ENCODE measurements at places on chromosomes 3 and 15.

- no peak for DNase-seq
Observed at GRCh38 chr3:66255865-66256264, 35.1 kb downstream of the SLC25A26 start.

DNA sequence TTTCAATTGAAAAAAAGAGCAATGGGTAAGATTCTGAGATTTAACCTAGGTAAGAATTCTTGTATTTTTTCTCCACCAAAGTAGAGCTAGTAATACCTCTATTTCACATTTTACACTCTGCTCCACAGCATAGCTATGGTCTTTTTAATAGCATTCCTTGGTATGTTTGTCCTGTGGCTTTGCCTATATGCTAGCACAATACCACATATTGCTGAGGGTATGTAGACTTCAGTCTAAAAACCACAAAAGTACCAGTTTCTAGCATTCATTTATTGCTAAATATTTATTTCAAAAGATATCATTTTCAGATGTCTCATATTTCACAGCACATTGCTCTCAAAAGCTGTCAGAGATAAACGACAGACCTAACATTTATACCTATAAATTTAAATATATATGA, 18.2 kb upstream of the EOGT start:
- no peak for DNase-seq

GRCh38 chr3:146524961-146525360, 19.4 kb downstream of the PLSCR1 start:
- DNase-seq, result no peak

- DNase-seq, result no peak
Observed at GRCh38 chr15:41928637-41929620, 35.1 kb upstream of the SPTBN5 start.

- no peak for DNase-seq
Observed at GRCh38 chr3:71061581-71061980, 521.9 kb downstream of the FOXP1 start.

GRCh38 chr3:42557854-42558253, 23.9 kb downstream of the SEC22C start:
- no peak for DNase-seq

GRCh38 chr3:78281381-78281780, 1241.5 kb downstream of the ROBO2 start:
- DNase-seq, result no peak

GRCh38 chr3:120908795-120909601, 993 bp downstream of the STXBP5L start:
- no peak for DNase-seq

DNA sequence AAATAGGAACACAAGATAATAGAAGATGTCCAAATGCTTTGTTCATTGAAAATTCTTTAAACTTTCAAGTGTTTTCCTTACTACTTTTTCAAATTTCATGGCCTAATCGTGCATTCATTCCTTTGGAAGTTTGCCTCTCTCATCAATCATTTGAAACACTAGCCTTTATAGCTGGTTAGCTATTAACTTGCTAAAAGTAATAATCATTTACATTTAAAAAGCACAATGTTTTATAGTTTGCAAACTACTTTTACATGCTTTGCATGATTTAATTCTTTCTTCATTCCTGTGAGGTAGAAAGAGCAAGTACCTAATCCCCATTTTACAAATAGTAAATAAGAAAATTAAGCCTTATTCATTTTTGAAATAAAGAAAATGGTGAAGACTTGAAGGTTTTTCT, 137.4 kb upstream of the SLC7A14 start:
- DNase-seq, result no peak

DNA sequence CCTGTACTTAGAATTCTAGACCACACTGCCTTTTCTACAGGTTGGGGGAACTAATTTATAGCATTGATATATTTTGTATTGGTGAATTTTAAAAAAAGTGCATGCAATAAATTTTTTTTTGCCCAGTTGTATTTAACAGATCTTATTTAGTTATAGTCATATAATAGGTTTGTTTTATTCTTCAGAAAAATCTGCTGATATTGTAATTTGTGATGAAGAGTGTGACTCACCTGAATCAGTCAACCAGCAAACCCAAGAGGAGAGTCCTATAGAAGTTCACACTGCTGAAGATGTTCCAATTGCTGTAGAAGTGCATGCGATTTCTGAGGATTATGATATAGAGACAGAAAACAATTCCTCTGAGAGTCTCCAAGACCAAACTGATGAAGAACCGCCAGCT, 10.3 kb downstream of the ZNF639 start:
- DNase-seq, result no peak

DNA sequence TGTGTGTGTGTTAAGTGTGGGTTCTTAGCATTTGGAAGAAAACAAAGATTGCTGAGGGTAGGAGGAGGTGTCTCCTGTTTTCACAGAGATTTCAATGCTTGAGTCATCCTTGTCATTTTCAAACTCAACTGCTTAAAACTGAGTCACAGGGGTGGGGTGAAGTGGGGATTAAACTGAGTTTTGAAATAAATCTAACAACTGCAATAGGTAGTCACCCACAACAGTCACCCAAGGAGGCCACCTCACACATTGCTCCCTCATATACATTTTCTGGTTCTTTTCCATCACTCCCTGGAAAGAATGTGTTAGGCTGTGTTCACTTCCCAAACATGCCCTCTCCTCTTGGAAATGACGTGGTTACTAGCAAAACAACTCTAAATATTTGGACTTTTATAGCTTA, 187.7 kb upstream of the CMC1 start:
- no peak for DNase-seq

DNA sequence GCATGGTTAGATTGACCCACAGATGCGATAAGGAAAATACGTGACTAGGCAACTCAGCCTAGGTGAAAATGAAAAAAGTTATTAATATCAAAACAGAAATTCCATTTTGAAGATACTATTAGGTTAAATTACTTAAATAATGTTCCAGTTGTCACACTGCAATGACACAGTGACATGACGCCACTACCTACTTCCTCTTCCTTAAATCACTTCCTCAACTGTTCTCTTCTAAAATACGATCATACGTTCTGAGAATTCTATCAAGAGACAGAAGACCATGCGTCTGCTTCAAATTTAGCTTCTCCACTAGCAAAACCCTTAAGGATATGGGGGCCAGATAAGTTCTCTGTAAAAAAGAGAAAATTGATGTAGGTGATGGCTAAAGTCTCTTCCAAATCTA, 18.2 kb downstream of the CMTM6 start:
- DNase-seq, result no peak

- DNase-seq, result no peak
Observed at GRCh38 chr15:96088650-96089049, 241.8 kb upstream of the NR2F2 start.

GRCh38 chr3:4425707-4426106, 41.4 kb downstream of the SUMF1 start:
- DNase-seq, result no peak

GRCh38 chr3:115347737-115348136, 200.6 kb upstream of the ZBTB20 start:
- no peak for DNase-seq

DNA sequence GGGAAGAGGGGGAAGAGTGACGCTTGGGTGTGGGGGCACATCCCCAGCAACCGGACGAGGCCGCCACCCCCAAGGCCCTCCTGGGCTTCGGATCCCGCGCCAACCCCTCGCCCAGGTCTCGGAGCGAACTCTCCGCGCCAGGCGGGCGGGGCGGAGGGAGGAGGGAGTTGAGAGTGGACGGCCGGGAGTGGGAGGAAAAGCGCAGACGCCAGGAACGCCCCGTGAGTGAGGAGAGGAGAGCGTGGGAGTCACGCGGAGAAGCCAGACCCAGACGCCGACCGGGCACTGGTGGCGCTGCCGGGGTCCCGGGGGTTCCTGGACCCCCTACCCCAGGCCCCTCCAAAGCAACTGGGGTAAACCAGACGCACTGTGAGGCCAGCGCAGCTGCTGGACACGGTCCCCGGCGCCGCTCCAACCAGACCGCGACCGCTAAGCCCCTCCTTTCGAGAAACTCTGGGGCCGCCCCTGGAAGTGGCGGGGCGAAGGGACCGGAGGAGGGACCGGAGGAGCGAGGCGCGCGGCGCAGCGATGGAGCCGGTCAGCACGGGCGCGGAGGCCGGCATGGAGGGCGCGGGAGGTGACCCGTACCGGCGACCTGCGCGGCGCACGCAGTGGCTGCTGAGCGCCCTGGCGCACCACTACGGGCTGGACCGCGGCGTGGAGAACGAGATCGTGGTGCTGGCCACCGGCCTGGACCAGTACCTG, at the start of gene EFCC1:
Gene EFCC1 (plus strand): TSS at position 204 of the 705 bp plus-strand sequence. CDS start 325 bp downstream, at position 529.
- DNase-seq, result no peak

DNA sequence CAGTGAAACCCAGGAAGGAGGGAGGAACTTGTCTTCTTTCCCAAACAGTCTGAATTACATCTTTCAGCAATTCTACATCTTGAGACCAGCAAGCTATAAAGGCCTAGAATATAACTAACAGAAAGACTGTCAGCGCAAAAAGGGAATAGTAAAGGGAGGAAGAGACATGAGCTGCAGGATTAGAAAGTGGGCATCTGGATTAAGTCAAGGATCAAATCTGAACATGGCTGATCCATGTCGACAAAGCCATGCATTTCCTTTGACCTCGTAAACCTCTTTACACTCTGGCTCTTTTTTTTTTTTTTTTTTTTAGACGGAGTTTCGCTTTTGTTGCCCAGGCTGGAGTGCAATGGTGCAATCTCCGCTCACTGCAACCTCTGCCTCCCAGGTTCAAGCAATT, 35.4 kb upstream of the KCNMB3 start:
- DNase-seq, result no peak

GRCh38 chr15:93855181-93855826, 376.1 kb upstream of the MCTP2 start:
- DNase-seq, result no peak

GRCh38 chr3:116200956-116201690, 244.2 kb downstream of the LSAMP start:
- DNase-seq, result no peak

- no peak for DNase-seq
Observed at GRCh38 chr15:77412972-77413698, 6.8 kb downstream of the PEAK1 start.

- DNase-seq, result no peak
Observed at GRCh38 chr3:138148503-138148902, 16.3 kb upstream of the A4GNT start.

DNA sequence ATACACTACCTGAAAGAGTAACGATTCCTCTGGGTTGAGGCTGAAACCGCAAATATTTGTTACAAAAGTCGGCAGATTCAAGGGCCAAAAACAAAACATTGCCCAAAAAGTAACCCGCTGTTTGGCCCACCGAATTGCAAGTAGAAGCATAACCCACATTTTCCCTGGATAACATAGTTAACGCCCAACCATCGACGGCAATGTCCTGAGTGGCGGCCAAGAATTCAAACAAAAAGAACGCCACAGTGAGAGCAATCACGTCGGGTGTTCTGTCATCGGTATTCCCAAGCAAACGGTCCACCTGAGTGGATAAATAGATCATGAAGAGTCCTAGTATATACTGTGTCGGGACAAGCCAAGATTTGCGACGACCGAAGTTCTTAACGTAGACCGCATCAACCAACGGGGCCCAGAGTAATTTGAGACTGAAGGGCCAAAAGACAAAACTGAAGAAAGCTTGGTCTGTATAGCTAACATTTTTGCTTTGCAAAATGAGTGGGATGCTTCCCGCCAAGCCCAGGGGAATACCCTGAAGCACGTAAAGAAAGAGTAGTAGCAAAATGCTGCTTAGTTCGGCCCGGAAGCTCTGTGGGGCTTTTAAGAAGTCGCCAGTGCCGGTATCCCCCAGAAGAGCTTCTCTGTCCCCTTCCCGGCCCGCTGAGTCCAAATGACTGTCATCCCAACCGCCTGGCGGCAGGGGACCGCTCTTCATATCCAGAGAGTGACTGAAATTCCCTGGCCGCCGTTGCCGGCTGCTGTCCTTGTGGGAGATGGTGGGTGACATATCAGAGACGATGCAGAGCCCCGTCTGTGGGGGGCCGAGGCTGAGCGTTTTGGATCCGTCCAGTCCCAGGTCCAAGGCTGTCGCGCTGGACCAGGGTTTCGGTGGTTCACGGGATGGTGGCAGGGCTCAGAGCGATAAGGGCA, 750 bp downstream of the SLC33A1 start:
- peak; percentile 37 for DNase-seq

DNA sequence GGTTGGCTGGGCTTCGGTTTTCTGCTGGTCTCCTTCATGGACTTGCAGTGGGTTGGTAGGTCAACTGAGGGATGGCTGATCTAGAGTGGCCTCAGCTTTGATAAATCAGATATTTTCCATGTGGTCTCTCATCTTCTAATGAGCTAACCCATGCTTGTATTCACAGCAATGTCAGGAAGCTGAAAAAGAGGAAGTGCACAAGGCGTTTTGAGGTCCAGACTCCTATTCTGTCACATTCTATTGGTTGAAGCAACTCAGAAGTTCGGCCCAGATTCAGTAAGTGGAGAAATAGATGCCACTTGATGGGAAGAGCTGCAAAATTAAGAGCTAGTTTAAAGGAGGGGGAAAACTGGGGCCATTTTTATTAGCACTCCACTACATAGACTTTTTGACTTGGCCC, 361.2 kb downstream of the DIPK2A start:
- DNase-seq, result no peak

DNA sequence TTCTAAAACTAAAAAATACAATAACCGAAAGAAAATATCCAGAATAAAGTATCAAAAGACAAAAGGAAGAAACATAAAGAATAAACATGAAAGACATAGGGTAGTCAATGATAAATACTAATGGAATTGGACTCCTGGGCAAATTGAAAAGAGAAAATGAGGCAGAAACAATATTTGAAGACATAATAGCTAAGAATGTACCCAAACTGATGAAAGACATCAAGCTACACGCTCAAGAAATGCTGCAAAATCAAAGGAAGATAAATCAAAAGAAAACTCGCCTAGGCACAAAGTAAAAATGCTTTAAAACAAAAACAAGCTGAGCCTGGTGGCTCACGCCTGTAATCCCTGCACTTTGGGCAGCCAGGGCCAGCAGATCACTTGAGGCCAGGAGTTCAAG, 34.9 kb downstream of the CEP70 start:
- DNase-seq, result no peak

DNA sequence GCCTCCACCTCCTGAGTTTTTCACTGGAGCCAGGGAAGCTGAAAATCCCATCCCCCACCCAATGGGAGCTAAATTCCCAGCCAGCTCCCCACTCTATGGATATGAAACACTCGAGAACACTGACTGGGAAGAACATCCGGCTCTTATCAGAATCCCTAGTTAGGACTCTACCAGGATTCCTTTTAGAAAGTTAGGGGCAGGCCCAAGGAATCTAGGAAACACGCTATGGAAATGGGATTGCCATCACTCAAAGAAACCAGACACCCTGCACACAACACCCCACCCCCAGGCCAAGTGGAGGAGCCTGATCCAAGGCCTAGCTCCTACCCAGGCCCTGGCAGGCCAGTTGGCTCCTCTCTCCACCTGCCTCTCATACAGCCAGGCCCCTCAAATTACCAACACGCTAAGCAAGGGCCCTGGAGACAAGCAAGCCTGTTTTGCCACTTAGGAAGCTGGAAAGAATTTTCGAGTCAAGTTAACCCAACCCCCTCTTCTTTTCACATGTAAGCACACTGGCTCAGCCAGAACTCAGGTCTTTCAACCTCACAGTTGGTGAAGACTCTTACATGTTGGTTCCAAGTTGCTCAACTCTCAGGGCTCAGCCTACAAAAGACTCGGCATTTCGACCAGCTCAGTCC, 75.5 kb downstream of the RBPMS2 start:
- no peak for DNase-seq

GRCh38 chr3:8756671-8757070, 12.7 kb downstream of the OXTR start:
- DNase-seq, result no peak

GRCh38 chr3:60147249-60147950, 1097.6 kb upstream of the CFAP20DC start:
- DNase-seq, result no peak

- DNase-seq, result no peak
Observed at GRCh38 chr15:58582160-58582559, 150.4 kb downstream of the LIPC start.
